Hindlimb muscle (tissue), 1 donor: ENCODE measurements at places on chromosomes 2 and 18.
A peak's percentile ranks its signal among the peaks of the same experiment; 100 is the strongest.

DNA sequence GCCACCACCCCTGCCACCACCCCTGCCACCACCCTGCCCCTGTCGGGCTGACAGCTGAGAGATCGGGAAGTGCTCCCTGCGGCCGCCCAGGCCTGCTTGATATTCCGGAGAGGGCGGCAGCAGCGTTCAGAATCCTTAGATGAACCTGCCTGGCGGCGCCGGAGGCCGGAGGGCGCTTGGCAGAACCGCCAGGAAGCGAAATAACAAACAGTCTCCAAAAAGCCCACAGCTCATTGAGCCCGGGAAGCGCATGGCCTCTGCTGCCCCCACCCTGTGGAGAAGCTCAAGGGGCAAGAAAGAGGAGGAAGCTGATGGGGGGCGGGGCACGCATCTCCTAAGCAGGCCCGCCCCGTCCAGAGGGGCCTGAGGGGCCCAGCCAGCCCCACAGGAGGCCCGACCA is 92.2 kb upstream of the MBOAT2 start:
- DNase-seq = peak; percentile 15

DNA sequence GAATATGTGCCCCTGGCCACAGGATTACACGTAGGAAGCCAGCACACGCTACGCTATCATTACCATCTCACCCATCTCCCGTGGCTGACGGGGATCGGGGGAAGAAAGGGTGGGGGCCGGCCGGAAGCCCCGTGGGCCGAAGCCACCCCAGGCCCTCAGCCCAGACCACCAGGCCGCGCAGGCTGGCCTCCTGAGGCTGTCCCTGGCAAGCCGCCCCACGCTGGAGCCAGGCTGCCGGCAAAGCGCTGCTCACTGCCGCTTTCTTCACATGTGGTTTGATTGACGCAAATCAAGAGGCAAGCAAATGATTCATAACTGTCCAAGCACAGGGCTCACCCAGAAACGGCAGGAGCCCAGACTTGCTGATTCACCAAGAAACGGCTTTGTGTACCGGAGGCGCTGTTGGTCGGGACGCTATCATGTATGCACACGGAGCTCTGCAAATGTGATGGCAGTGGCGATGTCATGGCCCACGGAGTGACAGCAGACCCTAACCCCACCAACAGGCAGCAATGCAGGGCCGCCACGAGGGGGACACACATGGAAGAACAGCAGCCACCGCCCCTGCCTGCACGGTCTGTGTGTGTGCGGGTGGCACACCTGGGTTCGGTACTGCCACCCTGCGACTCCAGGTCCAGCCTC is 125.7 kb downstream of the HDAC4 start:
- no peak for DNase-seq

- no peak for DNase-seq
These were observed 110.2 kb upstream of the GPC1 start for GRCh38 chr2:240325016-240326007.

DNA sequence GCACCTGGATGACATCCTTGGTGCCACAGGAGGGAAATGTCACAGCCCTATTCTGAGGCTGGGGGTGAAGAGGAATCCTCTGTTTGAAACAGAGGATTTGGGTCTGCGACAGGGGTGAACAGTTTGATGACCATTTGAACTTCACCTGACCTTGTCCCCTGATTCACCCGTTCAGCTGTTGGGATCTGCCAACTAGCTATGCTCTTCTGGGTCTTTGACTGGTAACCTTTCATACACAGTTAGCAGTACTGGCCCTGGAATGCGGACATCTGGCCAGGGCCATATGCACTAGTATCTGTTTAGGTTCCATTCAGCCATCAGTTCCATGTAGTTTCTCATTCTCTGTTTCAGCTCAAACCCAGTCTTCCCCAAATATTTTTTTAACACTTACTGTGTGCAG is 72.6 kb upstream of the MCFD2 start:
- DNase-seq = no peak
